Heart left ventricle (tissue), 16 donors: ENCODE measurements at places on chromosomes 2 and 18. TPM values are rescaled to one million over a fixed set of nuclear protein-coding genes. Genes with fewer than 3 reads are reported as not detected.
A peak's percentile ranks its signal among the peaks of the same experiment; 100 is the strongest.

OSR1 gene
- 2.4 TPM for total RNA-seq

GPR35 gene
- total RNA-seq: not detected

MAP3K2 gene
- total RNA-seq: 35.7 TPM

SERPINB5 gene
- total RNA-seq: not detected

C1GALT1C1L gene
- total RNA-seq: 0.66 TPM

ABHD1 gene
- 1.6 TPM for total RNA-seq

TUBA3E gene
- 44.7 TPM for total RNA-seq

FIGN gene
- 12.1 TPM for total RNA-seq

DYSF gene
- total RNA-seq: 81.3 TPM

GRCh38 chr2:200695191-200695590 lies 109.4 kb downstream of the AOX1 start:
- H3K36me3 ChIP-seq: no peaks in the 10 kb centered on the region
- no peak overlapping the region for H3K4me3 ChIP-seq
- no peak overlapping the region for H3K27ac ChIP-seq
- no peaks in the 10 kb centered on the region for H3K27me3 ChIP-seq

GRCh38 chr2:197614532-197614931 lies 60.9 kb downstream of the RFTN2 start:
- H3K27ac ChIP-seq: no peak overlapping the region
- H3K4me3 ChIP-seq: no peak overlapping the region

DNA sequence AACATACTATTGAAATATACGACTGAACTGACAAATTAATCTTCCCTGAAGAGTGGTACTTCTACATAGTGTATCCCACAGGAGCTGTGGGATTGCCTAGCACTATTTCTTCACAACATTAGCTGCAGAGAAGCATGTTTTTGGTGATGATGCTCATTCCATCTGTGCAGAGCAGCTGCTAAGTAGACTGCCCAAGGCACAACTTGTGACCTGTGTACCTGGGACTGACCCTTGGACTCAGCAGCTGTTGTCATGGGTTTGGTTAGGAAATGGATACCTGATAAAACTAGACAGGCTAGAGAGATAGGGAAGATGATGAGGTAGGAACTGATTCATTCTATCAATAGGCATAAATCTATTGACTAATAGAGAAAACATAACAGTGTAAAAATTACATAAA lies 1204.0 kb downstream of the DSC3 start:
- DNase-seq: no peak
- no peaks in the 10 kb centered on the region for H3K27me3 ChIP-seq
- H3K4me3 ChIP-seq: no peak overlapping the region
- no peaks in the 10 kb centered on the region for H3K4me1 ChIP-seq
- H3K36me3 ChIP-seq: no peaks in the 10 kb centered on the region
- no peak overlapping the region for H3K27ac ChIP-seq

DNA sequence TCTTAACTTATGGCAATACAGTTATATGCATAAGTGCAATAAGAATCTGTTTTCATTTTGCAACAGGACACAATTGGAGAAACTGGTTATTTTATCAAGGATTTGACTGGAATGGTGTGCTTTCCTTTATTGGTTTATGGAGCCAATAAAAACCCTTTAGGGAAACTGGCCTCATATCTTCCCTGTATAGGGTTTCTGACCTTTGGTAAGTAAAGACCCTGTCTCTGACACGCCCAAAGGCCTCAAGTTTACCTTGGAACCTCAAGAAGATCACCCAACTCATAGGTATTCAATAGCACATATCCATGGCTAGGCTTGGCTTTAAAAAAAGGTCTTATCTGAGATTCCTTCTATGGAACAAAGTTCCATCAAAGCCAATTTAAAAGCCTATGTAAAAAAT lies 11.2 kb downstream of the HAAO start:
- no peaks in the 10 kb centered on the region for H3K27me3 ChIP-seq
- H3K36me3 ChIP-seq: peaks cover 25% of the 10 kb centered on the region
- H3K27ac ChIP-seq: no peak overlapping the region

- DNase-seq: no peak
- no peak overlapping the region for H3K4me3 ChIP-seq
- no peaks in the 10 kb centered on the region for H3K4me1 ChIP-seq
- no peak overlapping the region for H3K27ac ChIP-seq
Observed at GRCh38 chr18:60982928-60983327, 350.3 kb upstream of the CDH20 start.

- no peak overlapping the region for H3K4me3 ChIP-seq
- H3K4me1 ChIP-seq: no peaks in the 10 kb centered on the region
Observed at GRCh38 chr2:65503746-65504145, 71.3 kb upstream of the SPRED2 start.

DNA sequence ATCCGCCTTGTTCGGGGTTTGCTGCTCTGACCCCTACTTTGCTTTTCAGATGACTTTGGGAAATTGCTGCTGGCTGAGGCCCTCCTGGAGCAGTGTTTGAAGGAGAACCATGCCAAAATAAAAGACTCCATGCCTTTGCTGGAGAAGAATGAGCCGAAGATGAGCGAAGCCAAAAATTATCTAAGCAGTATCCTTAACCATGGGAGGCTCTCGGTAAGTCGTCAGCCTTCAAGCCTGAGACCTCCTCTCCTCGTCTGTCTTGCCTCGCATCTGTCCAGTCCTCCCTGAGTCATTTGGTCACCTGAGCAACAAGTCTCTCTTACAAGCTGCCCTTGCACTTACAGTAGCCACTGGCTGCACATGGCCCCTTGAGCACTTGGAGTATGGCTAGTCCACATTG lies 34.7 kb upstream of the MCFD2 start:
- peaks cover 9% of the 10 kb centered on the region for H3K4me1 ChIP-seq
- H3K4me3 ChIP-seq: no peak overlapping the region
- no peak overlapping the region for H3K27ac ChIP-seq
- peaks cover 33% of the 10 kb centered on the region for H3K36me3 ChIP-seq
- DNase-seq: no peak
- H3K27me3 ChIP-seq: no peaks in the 10 kb centered on the region

GRCh38 chr2:29962922-29963321 lies 41.5 kb upstream of the ALK start:
- peaks cover 9% of the 10 kb centered on the region for H3K27me3 ChIP-seq
- DNase-seq: no peak
- H3K4me1 ChIP-seq: no peaks in the 10 kb centered on the region
- no peaks in the 10 kb centered on the region for H3K36me3 ChIP-seq

DNA sequence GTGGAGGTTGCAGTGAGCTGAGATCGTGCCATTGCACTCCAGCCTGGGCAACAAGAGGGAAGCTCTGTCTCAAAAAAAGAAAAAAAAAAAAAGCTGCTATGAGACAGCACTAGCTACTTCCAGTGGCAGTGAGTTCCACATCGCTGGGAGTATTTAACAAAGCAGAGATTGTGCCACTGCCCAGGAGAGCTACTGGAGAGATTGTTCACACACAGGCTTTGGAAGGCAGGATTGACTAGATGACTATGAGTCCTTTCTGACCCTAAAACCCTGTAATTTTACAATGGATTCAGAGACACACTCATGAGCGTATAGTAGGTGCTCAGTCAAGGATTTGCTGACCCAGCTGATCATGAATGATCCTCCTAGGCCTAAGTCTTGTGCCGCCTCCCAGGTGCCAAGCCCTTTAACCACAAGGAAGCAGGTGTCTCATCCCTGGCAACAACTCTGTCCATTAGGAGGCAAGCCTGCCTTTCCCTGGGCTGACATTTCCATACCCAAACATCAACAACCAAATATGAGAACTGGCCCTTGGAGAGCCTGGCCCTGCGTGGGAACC lies 45.0 kb upstream of the ODC1 start:
- H3K27me3 ChIP-seq: peaks cover 4% of the 10 kb centered on the region
- no peak for DNase-seq
- no peaks in the 10 kb centered on the region for H3K36me3 ChIP-seq
- no peaks in the 10 kb centered on the region for H3K4me1 ChIP-seq
- H3K27ac ChIP-seq: no peak overlapping the region

- peak; percentile 81 for DNase-seq
- H3K36me3 ChIP-seq: peaks cover 15% of the 10 kb centered on the region
- peak overlapping the region; percentile 65 for H3K27ac ChIP-seq
Observed at GRCh38 chr2:30252723-30253701, 21.7 kb downstream of the LBH start.

DNA sequence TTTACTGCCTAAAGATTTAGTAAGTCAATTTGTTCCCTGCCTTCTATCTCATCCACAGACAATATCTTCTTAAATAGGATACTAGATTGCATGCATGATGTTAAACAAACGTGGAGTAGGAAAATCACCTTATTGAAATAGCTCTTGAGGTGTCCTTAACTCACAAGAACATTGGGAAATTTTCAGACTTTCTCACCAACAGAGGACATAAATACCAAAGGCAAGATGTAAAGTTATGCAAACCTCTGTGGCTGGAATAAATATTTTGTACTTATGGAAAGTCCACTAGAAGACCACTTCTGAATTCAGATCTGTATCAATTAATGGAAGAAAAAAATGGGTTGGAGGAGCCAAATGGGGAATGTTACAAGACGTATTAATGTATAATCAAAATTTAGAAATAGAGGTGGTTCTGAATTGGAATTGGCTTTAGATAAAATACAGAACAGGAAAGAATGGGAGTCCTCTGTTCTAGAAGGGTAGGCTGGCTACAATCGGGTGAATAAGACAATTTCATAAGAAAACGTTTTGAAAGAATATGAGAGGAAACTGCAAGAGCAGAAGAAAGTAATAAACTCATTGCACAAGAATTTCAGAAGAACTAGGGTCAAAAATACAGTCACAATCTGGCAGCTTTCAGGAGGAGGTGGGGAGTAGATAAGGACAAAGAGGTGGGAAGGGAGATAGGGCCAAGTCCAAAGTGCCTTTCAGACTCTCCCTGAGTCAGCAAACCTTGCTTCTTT lies 69.3 kb upstream of the FN1 start:
- no peak for DNase-seq
- H3K27me3 ChIP-seq: no peaks in the 10 kb centered on the region
- H3K4me1 ChIP-seq: no peaks in the 10 kb centered on the region
- no peaks in the 10 kb centered on the region for H3K36me3 ChIP-seq
- no peak overlapping the region for H3K4me3 ChIP-seq

GRCh38 chr2:154698296-154698720 lies at the start of gene KCNJ3:
TSS of gene KCNJ3 (plus strand) at chr2:154698695. CDS start at chr2:154698776, 81 bp downstream.
- DNase-seq: no peak
- H3K4me3 ChIP-seq: peak within 1 kb of the TSS; percentile 23
- no peaks in the 10 kb centered on the region for H3K4me1 ChIP-seq
- H3K36me3 ChIP-seq: no peaks in the 10 kb centered on the region
- H3K27ac ChIP-seq: no peak within 1 kb of the TSS

- no peak overlapping the region for H3K4me3 ChIP-seq
- no peaks in the 10 kb centered on the region for H3K27me3 ChIP-seq
- peak; percentile 27 for DNase-seq
- peaks cover 15% of the 10 kb centered on the region for H3K4me1 ChIP-seq
- peak overlapping the region; percentile 59 for H3K27ac ChIP-seq
- no peaks in the 10 kb centered on the region for H3K36me3 ChIP-seq
Observed at GRCh38 chr2:64998658-64999061, 9.5 kb downstream of the SLC1A4 start.

DNA sequence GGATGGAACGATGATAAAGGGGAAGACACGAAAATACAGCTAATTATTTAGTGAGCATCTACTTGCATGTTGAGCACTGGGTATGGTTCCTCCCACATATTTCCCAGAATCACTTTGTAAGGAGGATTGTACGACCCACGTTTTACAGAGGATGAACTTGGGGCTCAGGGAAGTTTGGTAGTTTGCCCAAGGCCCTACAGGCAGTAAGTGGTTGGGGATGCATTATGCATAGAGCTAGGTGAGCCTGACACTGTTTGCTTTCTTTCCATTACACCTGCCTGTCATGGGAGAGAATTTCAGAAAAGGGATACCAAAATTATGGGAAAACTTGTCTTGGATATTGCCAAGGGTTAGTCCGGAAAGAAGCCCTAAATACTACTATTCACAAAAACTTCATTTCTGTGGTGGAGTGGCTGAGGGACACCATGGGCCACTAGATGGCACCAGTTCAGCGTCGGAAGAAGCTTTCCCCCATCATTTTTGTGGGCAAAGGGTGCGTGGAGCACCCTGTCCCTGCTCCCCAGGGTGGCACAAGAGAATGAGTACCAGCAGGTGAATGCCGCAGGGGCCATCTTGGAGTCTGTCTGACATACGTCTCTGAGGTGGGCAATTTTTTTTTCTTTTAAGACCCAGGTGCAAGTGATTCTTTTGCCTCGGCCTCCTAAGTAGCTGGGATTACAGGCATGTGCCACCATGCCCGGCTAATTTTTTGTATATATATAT lies 23.5 kb upstream of the C18orf32 start:
- no peaks in the 10 kb centered on the region for H3K36me3 ChIP-seq
- peak; percentile 32 for DNase-seq
- H3K4me1 ChIP-seq: no peaks in the 10 kb centered on the region
- H3K4me3 ChIP-seq: no peak overlapping the region
- no peak overlapping the region for H3K27ac ChIP-seq
- H3K27me3 ChIP-seq: no peaks in the 10 kb centered on the region
